Fibroblast of skin of right quadriceps (primary cell): ENCODE measurements at places on chromosomes 2 and 18.

GRCh38 chr2:213640738-213641425 is 356.6 kb downstream of the SPAG16 start:
- DNase-seq: no peak

- DNase-seq: no peak
These were observed 673.8 kb upstream of the SALL3 start for GRCh38 chr18:78305789-78306188.

GRCh38 chr2:137178951-137179377 is 413.6 kb downstream of the THSD7B start:
- peak; percentile 68 for DNase-seq

DNA sequence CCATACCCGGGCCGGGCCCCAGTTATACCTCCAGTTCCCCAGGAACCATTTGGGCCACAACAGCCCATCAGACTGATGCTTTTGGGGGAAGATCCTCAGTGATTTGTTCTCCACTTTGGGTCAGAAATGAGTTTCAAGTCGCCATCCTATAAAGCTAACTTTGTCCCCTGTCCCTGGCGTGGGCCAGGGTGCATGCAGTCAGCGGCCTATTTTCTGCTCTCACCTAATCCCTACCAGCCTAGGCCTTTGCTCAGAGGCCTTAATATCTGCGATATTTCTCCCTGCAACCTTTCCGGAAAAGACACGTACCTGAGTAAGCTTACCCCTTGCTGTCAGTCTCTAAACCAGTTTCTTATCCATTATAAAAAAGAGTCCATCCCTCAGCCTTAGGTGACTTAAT is 7.2 kb downstream of the DNMT3A start:
- no peak for DNase-seq

DNA sequence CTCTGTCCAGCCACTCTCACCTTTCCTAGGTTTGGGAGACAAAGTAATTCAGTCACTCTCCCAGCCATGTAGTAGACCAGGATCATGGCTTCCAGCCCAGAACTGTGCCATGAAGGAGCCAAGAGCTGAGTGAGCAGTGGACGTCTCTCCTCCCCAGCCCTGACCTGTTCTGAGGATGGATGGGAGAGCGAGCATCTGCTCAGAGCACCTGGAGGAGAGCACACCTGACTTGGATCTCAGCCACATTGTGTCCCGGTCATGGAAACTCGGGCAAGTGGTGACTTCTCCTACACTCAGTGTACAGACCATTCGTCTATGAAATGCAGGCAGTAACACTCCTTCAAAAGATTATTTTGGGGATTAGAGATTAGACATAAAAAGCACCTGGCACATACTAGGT is 299.7 kb downstream of the TNS1 start:
- DNase-seq: no peak

GRCh38 chr2:223071139-223071538 is 19.1 kb downstream of the KCNE4 start:
- DNase-seq: no peak

DNA sequence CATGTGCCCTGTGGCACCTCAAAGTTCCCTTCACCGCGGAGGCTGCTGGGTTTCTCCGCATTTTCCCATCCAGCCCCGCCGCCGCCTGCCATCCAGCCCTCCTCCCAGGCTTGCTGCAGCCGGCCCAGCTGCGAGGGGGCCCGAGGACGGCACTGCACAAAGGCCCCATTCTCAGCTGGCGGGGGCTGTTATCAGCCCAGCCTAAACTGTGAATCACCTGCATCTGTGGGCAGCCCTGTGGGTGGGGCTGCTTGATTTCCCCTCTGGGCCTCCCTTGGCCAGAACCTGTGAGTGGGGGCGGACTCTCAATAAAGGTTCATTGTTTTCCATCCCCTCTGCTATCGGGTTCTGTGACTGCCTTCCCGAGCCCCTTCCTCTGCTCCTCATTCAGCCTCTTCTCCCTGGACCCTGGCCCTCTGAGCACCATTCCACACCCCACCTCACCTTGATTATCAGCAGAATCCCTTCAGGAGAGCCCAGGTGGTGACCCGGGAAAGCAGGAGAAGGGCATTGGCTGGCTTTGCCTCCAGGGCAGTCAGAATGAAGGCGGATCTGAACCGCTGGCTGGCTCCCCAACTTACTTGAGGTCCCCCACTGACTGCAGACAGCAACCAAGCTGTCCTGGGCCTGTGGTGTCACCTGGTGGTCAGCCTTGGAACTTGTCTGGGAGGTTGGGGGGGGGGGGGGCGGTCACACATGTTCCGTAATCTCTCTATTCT is 204.5 kb downstream of the ZFP36L2 start:
- no peak for DNase-seq

GRCh38 chr2:212915121-212915782 is 236.2 kb downstream of the IKZF2 start:
- no peak for DNase-seq

- no peak for DNase-seq
These were observed 178.5 kb downstream of the ARL4C start for GRCh38 chr2:234318361-234318760.

GRCh38 chr2:100977511-100977910 is 24.6 kb upstream of the RPL31 start:
- no peak for DNase-seq

GRCh38 chr2:226431288-226431948 is 368.2 kb downstream of the IRS1 start:
- peak; percentile 93 for DNase-seq

- DNase-seq: no peak
These were observed 740.1 kb upstream of the FANCL start for GRCh38 chr2:58981237-58981636.

- no peak for DNase-seq
These were observed 105.1 kb upstream of the RGPD4 start for GRCh38 chr2:107721586-107721985.

- no peak for DNase-seq
These were observed 56.6 kb downstream of the SOWAHC start for GRCh38 chr2:109670556-109671411.

- peak; percentile 32 for DNase-seq
These were observed 15.1 kb downstream of the TRAK2 start for GRCh38 chr2:201436141-201436540.

- DNase-seq: no peak
These were observed 270.8 kb upstream of the NT5C1B start for GRCh38 chr2:18860179-18860578.

GRCh38 chr18:62325806-62326645 is 916 bp downstream of the TNFRSF11A start:
- no peak for DNase-seq

- no peak for DNase-seq
These were observed 69.0 kb downstream of the POLR1A start for GRCh38 chr2:86036669-86037138.

- DNase-seq: peak; percentile 80
These were observed 218.5 kb upstream of the SOX11 start for GRCh38 chr2:5473635-5474034.

DNA sequence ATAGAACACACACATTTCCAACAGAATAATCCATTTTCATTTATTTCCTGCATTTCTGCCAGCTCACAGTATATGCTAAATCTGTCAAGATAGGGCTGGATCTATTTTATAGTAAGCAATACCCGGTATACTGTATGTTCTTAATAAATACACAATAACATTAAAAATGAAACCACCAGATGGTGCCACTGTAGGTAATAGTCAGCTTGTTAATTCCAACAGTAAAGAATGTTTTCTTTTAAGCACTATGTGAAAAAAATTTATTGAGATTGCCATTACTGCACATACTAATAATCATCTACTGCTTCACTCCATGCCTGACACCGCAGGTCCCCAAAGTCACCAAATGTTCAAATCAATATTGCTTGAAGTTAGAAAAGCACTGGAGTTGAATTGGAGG is 131.5 kb upstream of the PGAP1 start:
- DNase-seq: no peak

DNA sequence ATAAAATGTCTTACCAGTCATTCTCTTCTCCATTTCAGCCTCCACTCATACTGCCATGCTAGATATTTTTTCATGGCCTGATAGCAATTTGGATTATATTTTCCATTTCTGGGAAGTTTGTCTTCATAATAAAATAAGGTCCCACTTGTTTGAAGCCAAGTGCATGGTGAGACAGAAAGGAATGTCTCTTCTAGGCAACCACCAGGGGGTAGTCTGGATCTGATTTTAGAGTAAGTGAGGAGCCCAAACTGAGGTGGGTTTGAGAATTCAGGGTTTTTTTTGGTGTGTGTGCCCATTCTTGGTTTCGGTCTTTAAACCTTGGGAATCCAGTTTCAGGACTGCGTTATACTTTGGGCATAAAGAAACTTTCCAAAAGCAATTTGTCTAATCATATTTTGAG is 315.5 kb downstream of the RPRM start:
- DNase-seq: peak; percentile 13

DNA sequence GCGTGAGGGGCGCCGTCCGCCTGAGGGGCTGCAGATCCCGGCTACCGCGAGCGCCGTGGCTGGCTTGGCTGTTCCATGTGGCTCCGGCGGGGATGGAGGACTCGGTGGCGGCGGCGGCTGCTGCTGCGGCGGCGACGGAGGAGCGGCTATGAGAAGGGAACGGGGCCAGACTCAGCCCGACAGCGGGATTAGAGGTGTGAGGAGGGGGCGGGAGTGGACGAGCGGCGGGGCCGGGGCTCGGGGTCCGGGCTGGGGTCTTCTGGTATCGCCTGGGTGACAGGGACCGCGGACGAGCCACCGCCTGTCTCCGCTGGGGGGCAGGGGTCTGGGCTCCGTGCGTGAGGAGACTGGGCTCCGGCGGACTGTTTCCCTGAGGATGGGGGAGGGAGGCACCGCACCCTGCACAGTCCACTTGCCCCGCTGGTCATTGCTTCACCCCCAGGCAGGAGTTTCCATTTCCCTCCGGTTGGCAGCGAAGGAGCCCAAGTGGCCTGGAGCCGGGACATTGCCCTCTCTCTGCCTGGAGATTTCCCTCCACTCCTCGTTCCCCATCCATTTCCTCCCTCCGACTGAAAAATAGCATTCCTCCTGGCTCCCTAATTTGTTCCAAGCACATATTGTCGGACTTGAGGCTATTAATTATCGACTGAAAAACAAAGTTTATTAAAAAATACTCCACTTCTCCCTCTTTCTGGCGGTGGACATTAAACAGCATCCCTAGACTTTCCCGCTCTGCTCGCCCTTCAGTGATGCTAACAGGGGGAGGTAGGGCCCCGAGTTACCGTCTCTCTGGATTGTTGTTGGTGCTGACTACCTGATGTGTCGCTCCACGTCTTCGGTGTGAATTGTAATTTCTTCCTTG is 577 bp downstream of the EHBP1 start:
- peak; percentile 55 for DNase-seq

DNA sequence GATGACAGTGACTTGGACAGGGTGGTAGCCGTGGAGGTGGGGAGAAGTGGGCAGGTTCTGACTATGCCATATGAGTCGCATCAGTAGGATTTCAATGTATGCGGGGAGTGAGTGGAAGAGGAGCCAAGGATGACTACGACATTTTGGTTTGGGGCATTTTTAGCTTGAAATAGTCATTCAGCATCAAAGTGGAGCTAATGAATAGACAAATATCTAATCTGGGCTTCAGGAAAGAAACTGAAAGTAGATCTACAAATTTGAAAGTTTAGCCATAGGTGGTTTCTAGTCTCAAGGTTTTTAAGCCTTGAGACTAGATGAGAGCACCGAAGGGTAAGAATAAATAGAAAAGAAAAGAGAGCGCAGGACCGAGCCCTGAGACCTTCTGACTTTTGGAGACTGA is 58.3 kb downstream of the FEZ2 start:
- DNase-seq: peak; percentile 69

DNA sequence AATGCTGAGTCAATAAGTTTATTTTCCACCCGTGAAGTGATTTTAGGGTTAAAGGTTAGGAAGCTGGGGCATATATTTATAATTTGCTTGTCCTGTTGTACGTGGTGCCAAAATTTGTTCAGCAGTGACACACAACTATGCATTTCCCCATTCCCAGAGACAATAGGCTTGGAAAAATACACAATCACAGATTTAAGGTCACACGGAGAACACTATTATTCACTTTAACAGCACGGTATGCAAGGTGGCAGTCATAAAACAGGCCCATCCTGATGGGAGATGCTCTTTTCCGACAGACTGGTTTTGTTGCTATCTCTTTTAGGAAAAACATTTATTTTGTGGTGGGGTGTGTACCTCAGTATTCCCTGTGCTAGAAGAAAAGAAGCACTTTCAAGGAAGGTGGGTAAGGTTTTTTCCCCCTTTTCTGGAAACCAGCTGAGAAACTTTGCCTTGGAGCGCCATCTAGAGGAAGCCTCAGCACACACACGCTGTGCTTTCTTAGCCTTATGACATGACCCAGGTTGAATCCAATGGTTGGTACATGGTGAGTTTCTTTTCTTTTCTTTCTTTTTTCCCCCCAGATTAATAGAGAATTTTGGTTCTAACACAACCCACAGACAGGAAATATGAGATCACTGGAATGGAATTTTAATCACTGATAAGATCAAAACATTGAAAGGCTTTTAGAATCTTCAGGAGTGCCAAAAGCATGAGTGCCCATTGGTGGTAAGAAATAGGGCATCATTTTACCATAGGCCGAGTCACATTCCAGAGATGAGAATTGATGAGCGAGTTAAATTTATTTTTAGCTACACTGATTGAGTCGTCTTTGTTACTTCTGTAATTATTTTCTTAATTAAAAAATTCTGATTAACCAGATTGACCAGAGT is 332.1 kb downstream of the AGPS start:
- peak; percentile 48 for DNase-seq

- DNase-seq: peak; percentile 99
These were observed 73.1 kb upstream of the PXDN start for GRCh38 chr2:1817256-1818051.

DNA sequence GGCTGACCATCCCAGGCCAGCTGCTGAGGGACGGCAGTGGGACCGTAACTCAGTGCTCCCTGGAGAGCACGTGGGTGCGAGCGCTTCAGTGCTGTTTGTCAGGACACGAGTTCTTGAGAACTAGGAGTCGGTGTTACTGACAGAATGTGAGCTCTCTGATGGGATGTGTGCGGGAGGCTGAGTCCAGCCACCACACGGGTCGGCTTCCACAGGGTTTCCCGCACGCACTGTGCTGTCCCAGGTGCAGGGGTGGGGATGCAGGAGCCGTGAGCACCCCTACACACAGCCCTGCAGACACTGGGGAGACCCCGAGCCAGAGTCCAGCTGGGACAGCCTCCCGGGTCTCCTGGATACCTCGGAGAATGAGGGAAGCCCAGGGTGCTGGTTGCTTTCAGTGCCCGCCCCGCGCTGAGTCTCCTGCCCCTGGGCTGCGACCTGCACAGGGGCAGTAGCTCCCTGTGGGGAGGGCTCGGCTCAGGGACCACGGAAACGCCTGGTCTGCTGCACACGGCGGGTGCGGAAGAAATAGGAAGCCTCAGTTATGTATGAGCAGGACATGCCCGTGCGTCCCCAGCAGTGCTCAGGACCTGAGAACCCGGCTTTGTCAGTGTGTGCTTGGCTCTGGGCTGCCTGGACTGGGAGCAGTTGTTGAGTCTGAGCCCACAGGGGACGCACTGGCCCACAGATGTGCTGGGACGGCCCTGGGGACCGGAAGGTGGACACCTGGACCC is 71.2 kb downstream of the KCNG2 start:
- DNase-seq: no peak

- peak; percentile 56 for DNase-seq
These were observed 2.2 kb upstream of the MTCL1 start for GRCh38 chr18:8703092-8703709.

GRCh38 chr2:151946899-151947812 is 118.9 kb upstream of the ARL5A start:
- peak; percentile 7 for DNase-seq
